NCI-H2227 treated with DMSO at 0.1 percent for 48 hours (cell line): ENCODE measurements at places on chromosomes 2 and 18.
A peak's percentile ranks its signal among the peaks of the same experiment; 100 is the strongest.

GRCh38 chr2:207150284-207150683 lies 15.5 kb downstream of the KLF7 start:
- no peak for DNase-seq

DNA sequence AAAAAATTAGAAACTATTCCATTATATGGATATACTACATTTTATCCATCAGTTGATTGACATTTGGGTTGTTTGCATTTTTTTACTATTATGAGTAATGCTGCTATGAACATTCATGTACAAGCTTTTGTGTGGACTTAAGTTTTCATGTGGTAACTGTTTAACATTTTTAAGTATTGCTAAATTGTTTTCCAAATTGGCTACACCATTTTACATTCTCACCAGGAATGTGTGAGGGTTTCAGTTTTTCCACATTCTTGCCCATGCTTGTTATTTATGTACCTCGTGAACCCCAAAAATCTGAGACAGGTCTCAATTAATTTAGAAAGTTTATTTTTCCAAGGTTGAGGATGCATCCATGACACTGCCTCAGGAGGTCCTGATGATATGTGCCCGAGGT lies 3.1 kb upstream of the TXNL4A start:
- no peak for DNase-seq

- no peak for DNase-seq
Measured at GRCh38 chr2:73640511-73640911, 1.7 kb downstream of the NAT8 start.

- DNase-seq, result no peak
Measured at GRCh38 chr2:157181234-157181633, 76.3 kb upstream of the GALNT5 start.

DNA sequence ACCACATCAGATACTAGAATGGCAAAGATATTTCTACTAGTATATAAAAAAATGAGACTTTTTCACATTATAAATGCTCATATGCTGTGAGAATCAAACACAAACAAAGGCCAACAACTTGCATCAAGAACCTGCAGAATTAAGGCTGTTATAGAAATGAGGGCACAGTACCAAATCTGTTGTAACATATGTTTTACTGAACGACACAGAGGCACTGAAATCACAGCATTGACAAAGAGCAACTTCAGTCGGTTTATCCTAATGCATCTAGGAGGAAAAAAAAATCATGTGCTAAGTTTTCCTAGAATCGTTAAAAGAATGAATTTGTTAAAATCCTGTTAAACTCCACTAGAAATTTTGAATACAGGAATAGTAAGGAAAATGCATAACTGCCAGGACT lies 617.4 kb upstream of the NETO1 start:
- DNase-seq, result no peak

- no peak for DNase-seq
Measured at GRCh38 chr2:120948662-120949011, 213.0 kb downstream of the GLI2 start.

GRCh38 chr18:11909591-11910026 lies 1.5 kb upstream of the MPPE1 start:
- peak; percentile 10 for DNase-seq

DNA sequence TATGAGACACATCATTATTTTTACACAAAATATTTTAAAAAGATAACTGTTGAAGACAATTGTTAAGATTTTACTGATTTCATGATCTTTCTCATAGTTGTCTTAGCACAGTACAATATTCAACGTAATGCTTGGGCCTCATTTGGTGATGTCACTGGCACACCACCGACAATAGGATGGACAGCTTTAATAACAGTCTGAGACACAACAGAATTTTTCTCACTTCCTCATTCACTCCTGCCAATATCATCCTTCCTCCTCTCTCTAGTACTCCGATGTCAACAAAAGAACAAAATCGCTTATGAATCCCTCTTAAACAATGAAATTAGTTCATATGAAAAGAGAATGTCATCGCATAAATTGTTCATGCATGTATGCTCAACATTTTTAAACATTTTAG lies 461.9 kb upstream of the CDH7 start:
- no peak for DNase-seq

DNA sequence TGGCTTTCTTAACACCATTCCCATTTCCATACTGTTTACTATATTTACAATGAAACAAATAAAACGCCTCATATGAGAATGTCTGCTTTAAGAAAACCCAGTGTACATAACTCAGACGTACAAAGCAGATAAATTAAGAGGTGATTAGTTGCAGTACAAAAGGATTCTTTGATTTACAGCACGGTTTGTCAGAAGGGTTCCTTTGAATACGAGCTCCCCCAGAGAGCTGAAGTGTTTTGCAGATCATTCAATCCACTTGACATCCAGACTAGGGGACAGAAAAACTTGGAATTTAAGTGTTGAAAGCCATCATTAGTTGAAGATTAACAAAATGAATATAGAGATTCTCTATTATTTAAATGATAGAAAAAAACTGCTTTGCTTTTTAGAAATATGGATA lies 72.5 kb downstream of the RAPGEF4 start:
- DNase-seq, result peak; percentile 60

GRCh38 chr18:69636529-69637301 lies 236.0 kb downstream of the DOK6 start:
- DNase-seq, result no peak

- DNase-seq, result no peak
Measured at GRCh38 chr18:44716697-44717163, 36.0 kb downstream of the SETBP1 start.

DNA sequence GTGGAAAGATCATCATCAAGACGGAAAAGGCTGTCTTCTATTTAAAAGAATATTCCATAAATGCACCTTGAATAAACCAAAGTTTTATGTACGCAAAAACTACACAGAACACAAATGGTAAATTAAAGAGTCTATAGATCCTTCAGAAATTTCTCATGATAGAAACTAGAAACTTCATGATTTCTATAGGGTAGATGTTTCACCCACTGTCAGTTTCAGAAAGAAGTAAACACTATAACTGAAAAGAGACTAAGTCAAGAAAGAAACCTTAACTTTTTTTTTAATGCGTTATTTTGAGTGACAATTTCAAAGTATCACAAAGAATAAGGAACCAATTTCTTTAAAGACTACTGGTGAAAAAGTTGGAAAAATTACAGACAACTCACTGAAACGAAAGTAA lies 41.9 kb upstream of the CHAC2 start:
- DNase-seq, result no peak

- no peak for DNase-seq
Measured at GRCh38 chr2:120299561-120299960, 46.4 kb upstream of the INHBB start.

GRCh38 chr18:48727681-48728080 lies 188.8 kb downstream of the CTIF start:
- DNase-seq, result no peak

GRCh38 chr2:72718876-72719275 lies 107.0 kb downstream of the EXOC6B start:
- no peak for DNase-seq

GRCh38 chr2:229300790-229301189 lies 29.7 kb upstream of the PID1 start:
- no peak for DNase-seq

DNA sequence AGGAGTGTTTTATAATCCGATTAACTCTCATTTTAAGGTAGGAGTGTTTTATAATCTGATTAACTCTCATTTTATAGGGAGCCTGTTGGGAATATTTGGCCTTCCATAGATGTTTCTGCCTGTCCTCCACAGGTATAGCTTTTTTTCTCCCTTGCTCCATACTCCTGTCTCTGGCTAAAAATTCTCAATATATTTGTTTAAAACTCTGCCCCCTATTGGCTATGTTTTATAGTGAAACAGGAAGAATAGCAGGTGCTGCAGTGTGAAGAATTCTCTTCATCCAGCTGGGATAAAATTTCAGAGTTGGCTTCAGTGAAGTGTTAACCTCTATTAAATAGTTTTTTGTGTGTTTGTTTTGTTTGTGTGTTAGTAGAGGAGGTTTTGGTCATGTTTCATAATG lies 1046.0 kb upstream of the TMEFF2 start:
- DNase-seq, result no peak

DNA sequence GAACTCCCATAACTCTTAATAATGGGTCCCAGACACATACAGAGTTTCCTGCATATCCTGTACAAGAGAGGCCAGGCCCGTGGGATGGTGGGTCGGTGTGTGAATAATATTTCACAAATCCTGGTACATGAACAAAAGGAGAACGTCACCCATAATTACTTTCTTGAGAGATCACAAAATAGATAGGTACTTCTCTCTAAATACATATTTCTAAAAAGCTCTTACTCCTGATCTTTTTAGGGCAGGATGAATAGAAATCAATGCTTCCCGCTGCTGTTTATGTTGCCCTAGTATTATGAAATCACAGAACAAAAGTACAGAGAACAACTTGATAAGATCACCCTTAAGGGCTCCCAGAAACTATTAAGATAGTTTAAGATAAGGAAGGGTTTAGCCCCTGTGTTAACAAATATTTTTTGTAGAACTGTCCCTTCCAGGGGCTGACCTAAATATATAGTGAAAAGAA lies 5.4 kb downstream of the IRS1 start:
- peak; percentile 35 for DNase-seq

DNA sequence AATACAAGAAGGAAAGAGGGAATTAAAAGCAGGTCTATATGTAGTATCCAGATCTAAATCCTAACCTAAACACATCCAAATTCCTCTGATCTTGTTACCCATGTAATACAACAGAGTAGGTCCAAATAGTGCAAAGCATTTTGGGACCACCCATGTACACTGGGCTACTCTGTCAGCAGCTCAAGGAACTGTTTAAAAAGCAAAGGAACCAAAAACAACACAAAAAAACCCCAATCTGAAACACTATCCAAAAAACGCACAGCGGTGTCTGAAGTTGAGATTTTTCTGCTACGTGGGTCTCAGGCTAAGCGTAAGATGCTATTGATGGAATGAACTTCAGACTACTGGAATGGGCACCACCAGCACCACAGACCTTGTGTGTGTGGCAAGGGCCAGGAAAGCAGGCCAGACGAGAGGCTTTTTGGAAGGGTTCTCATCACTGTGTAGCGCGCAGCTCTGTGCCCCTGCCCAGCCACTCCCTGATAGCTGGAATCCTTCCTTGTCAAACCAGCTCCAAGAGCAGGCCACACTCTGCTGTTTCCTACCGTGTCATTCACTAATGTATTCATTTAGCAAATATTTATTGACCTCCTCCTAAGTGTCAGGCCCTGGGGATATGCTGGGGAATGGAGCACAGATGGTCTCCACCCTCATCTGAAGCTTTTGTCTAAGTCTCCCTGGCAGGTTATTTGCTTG lies 101.4 kb downstream of the COLEC12 start:
- no peak for DNase-seq

DNA sequence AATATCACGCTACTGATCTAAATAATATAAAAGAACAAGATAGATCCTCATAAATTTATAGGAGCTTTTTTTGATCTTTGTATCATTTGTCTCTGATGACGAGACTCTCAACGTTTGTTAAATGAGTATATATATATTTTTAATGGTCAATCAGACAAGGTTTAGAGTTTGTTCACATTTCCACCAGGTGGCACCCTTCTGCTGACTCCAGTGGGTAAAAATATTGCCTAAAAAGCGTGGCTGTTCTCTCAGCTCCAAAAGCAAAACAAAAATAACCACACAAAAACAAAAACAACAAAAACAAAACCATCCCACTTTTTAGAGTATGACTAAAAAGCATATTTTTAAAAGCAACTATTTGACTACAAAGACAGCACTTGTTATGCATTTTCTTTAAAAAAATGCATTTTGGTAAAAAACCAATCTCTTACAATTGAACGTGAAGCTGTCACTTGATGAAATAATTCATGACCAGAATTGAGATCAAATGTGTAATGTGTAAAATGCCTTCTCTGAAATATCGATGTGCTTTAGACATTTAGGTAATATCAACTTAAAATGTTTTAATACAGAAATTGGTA lies 723.2 kb downstream of the DPP10 start:
- no peak for DNase-seq

GRCh38 chr2:28607730-28608499 lies 112.1 kb downstream of the PLB1 start:
- DNase-seq, result no peak

- DNase-seq, result peak; percentile 28
Measured at GRCh38 chr2:32947484-32948143, 861 bp downstream of the LTBP1 start.

DNA sequence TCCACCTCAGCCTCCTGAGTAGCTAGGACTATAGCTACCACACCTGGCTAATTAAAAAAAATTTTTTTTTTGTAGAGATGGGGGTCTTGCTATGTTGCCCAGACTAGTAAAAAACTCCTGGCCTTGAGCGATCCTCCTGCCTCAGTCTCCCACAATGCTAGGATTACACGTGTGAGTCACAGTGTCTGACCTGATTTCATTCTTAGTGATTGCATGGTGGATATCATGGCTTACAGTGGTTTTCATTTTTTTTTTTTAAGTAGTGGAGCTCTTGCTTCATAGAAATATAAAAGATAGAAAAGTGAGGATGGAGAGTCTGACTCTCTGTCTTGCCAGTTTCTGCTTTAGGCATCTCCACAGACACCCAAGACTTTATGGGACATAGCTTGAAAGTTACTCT lies 83.6 kb downstream of the CDC42EP3 start:
- no peak for DNase-seq

- no peak for DNase-seq
Measured at GRCh38 chr2:47016172-47016913, 100.7 kb upstream of the MCFD2 start.

GRCh38 chr2:230696670-230697069 lies 16.0 kb upstream of the CAB39 start:
- DNase-seq, result no peak

GRCh38 chr18:26470011-26470637 lies 78.2 kb downstream of the KCTD1 start:
- DNase-seq, result no peak

- DNase-seq, result no peak
Measured at GRCh38 chr2:154394600-154394999, 303.9 kb upstream of the KCNJ3 start.

- DNase-seq, result no peak
Measured at GRCh38 chr2:11712866-11713265, 33.6 kb upstream of the LPIN1 start.

DNA sequence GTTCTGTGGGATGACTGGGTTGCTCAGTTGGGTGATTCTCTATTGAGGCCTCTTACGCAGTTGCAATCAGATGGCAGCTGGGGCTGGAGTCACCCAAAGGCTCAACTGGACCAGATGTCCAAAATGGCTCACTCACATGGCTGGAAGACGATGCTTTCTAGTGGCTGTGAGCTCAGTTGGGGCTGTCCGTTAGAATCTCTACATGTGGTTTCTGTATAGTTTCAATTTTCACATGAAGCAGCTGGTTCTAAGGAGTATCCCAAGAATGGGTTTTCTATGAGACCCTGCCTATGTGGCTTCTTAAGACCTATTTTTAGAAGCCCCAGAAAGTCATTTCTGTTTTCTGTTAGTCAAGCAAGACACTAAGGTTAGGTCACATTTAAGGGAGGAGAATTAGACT lies 4.4 kb downstream of the XRCC5 start:
- no peak for DNase-seq

- peak; percentile 37 for DNase-seq
Measured at GRCh38 chr2:155377266-155377680, 678.8 kb downstream of the KCNJ3 start.

DNA sequence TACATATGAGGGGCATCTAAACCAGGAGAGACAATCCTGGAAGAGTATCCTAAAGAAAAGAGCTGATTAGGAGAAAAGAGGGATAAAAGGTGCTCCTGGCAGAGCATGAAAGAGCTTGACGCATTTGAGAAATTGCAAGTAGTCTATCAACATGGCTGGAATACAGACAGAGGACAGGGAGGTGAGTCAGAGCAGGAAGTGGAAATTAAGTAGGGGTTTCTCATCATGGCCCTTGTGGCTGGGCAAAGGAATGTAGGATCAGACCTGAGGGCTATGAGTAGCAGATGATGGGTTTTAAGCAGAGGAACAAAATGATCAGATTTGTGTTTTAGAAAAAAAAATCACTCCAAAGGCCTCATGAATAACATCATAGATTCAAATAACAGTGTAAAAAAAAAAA lies 49.2 kb upstream of the UGP2 start:
- no peak for DNase-seq
